ENCODE measurements at places on chromosomes 2 and 18.

- no peak for DNase-seq
These were observed 66.5 kb upstream of the CABLES1 start for GRCh38 chr18:23068570-23069310.

DNA sequence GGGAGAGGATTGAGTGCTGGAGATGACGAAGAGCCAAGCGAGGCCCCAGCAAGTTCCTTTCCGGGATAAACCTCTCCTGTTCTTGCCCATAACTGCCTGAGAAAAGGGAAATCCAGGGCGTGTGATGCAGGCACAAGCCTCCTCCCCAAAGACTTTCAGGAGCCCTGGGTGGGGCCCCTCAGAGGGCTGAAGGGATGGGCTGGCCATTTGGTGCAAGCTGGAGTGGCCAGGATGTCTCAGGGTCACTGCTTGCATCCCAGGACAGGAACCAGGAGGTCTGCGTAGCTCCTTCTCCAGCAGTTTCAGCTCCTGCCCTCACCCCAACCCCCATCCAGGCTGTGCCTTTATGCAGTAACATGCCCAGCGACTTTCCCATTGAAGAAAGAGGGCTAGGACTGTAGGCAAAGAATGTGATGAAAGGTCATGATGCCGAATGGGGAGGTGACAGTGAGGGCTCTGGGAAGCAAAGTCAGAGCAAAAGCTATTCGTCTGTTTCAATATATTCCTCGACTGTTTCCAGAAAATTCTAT, 80.2 kb downstream of the PXDN start:
- DNase-seq: no peak

DNA sequence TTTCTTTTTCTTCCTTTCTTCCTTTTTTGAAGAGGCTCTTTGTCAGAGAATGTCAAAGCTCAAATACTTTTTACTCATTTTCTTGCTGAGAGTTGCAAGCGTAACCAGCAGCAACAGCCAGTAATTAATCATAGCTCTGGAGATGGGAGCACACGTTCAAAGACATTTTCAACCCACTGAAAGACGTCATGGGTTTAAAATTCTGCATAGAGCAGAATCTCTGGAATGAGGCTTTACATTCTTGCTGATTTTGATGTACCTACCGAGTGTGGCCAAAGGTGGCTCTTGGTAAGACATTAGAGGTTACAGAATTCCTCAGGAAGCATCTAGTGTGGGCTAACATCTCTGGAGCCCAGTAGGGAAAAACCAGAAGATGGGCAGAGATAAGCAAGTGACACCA, 292.5 kb downstream of the MTX2 start:
- DNase-seq: no peak

DNA sequence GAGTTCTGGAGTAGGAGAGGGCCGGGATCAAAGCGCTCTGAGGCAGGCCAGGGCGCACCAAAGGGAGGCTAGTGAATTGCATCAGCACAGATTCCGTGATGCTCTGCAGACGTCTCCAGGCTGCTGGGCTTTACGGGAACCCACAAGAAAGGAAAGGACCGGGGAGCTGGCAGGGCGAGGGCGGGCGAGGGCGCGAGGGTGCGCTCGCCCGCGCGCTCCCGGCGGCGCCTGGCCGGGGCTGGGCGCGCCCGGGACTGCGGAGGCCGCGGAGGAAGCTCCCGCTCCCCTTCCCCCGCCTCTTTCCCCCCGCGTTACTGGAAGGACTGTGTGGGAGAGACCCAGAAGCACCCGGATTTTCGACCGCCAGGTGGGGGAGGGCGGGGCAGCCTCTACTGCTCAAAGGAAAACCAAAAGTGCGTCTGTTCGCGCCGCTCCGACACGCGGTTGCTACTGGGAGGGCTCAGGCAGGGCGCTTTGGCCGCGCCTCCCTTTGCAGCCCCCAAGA, 2.4 kb upstream of the FOSL2 start:
- peak; percentile 72 for DNase-seq

GRCh38 chr2:143632751-143633374, 503.6 kb downstream of the ARHGAP15 start:
- no peak for DNase-seq

DNA sequence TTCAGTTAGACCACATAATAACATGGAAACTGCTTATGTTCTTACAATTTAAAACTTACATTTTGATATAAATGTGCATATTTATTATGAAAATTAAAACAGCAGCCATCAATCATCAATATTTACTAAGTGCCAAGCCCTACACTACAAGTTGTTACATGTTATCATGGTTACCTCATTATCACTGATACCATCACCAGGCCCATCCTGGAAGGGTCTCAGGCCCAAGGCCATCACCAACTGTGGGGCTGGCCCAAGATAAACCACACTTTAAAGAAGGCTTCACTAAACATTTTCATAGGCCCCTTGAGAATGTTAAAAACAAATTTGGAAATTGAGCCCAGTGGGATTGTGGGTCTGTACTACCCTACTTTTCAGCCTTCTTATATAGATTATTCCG, 6.4 kb downstream of the ITSN2 start:
- DNase-seq: no peak

- no peak for DNase-seq
These were observed 70.8 kb downstream of the RAPGEF4 start for GRCh38 chr2:172806493-172806892.

GRCh38 chr18:79549638-79550000, 130.0 kb upstream of the CTDP1 start:
- no peak for DNase-seq

DNA sequence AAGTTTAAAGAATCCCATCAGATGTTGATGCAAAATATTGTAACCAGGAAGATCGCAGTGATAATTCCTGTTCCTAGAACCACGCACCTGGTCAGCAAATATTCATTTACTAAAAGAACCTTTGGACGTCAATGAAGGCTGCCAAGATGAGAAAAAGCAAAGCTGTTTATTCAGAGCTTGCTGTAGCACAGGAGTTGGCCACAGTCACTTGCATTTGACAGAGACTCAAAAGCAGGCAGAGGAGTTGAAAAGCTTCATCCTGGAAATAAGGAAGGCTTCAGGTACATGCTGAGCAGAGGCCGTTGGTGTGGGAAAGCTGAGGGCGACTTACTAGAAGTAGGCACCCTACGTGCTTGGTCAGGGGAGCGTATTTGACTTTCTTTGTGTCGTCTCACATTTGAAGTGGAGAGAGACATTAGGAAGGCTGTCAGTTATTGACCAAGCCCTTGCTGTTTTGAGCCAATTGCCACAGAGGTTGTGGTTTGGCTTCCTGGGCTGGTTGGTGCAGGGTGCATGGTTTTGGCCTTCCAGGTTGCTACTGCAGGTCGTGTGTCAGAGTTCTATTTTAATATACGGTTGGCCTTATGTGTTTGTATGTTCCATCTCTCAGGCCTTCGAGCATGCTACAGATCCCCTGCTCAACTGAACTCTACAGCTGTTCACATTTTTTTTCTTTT, 289.6 kb downstream of the METTL4 start:
- no peak for DNase-seq

DNA sequence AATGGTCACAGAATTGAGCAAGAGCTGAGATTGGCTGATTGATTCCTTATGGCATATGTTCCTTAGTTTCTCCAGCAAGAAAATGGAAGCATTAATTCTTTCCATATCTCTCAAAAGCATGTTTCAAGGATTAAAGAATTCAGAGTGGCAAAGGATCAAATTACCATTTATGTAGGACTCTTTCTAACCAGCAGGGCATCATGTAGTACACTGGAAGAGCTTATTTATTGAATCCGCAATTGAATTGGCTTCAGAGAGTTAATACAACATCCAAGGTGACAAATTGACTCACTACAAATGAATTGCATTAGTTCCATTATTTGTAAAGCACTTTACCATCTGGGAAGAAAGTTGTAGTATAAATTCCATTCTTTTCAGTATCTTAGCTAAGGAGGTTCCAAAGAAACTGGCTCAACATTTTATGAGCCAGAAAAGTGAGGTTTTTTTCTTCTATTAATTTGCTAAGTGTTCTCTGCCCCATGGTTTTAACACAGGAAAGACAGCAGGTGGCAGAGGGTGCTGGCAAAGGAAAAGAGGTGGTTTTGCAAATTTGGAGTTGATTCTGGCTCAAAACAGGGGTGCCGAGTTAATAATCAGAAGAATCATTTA, 409.9 kb downstream of the MTX2 start:
- DNase-seq: no peak

- DNase-seq: no peak
These were observed 179.7 kb downstream of the HAUS1 start for GRCh38 chr18:46283895-46284295.

DNA sequence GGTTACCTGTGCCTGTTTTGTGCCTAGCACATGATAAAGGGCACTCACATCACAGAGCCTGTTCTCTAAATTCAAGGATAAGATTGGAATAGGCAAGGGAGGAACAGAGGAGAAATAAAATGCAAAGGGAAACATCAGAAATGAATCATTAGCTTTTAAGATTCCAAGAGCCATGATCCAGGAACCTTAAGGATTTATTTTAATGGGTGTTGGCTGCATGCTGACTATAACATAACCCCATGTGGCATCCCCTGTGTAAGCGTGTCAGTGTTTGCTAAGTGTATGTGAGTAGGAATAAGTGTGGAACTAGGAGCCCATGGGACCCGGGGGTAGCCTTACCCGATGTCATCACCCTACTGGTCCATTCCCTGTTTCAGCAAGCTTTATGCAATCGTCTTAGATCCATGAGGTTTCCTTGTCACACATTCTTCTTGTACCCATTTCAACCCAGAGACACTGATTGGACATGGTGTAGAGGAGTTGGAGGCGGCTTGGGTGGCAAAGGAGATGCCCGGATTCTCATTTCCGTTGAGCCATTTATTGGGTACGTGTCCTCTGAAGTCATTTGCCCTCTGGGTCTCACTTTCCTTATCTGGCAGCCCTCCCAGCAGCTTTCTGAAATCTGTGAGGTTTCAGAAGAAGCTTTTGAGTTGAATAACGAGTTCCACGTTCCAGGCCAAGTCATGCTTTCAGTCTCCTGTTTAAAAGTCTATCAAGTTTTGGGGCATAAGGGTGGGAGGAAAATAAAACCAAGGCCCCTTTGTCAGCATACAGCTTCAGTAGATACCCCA, 117.0 kb downstream of the MGAT5 start:
- DNase-seq: no peak

GRCh38 chr18:47507651-47508050, 256.2 kb upstream of the SKOR2 start:
- no peak for DNase-seq

DNA sequence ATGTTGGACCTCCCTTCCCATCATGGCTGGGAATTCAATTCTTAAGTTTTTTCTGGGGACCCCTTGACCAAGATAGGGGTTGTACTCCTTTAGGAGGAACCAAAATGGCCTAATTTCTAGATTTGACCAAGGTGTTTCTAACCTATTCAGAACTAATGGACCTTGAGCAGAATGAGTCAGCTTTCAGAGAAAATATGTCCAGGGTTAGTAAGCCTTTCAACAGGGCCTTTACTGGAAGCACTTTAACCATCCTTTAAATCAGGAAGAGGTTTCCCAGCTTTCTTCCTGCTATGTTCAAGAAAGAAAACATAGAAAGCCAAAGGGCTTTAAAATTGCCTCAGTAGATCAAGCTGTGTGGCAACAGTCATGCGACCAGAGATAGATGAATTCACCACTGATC, 1184.9 kb upstream of the ACVR2A start:
- DNase-seq: no peak

- DNase-seq: no peak
These were observed 80.0 kb upstream of the CHRNA1 start for GRCh38 chr2:174844295-174844708.

All from stimulated activated CD8-positive, alpha-beta memory T cell treated with anti-CD3 and anti-CD28 coated beads, Interleukin-12 subunit alpha, Interleukin-12 subunit beta, amount 100 ng/mL, for 1 hour (primary cell).